ENCODE measurements at places on chromosomes 12 and 14.

DNA sequence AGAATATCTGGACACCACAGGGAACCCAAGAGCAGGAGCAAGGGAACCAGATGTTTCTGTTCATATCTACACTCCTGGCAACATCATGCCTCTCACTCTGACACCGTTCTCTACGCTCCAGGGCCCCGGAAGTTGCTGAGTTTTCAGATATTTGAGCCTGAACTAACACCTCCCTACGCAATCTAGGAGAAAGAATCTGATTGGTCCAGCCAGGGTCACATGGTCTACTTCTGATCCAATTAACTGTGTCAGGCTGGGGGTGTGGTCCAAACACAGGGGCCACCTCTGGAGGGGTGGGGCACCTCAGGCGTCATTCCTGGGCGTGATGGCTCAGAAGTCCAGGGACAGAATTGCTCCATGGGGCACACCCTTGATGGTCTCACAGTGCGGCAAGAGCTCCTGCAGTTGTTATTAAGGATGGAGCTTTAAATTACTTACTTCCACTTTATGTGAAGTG, 165.5 kb downstream of the PTPN11 start:
- no peak for DNase-seq

- no peak for DNase-seq
Measured at GRCh38 chr14:70188659-70189455, at the start of gene SLC8A3. TSS of gene SLC8A3 (minus strand) at chr14:70188951. CDS start at chr14:70168422, 20,529 bp downstream.

DNA sequence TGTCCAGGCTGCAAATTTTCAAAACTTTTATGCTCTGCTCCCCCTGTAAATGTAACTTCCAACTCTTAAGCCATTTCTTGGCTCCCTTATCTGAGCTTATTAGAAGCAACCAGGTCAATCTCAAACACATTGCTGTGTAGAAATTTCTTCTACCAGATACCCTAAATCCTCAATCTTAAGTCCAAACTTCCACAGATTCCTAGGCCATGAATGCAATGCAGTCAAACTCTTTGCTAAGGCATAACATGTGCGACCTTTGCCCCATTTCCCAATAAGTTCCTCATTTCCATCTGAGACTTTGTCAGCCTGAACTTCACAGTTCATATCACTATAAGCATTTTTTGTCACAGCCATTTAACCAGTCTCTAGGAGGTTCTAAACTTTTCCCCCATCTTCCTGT, 64.5 kb downstream of the TMTC3 start:
- DNase-seq, result no peak

GRCh38 chr12:102811110-102811737, 105.8 kb downstream of the PAH start:
- no peak for DNase-seq

All from NK-92 treated with Interleukin-12 subunit alpha and Interleukin-12 subunit beta, amount 100 ng/mL, for 24 hours (cell line).